ENCODE measurements at places on chromosomes 3 and 15.

- DNase-seq, result no peak
Measured at GRCh38 chr3:125959317-125960065, 9.5 kb upstream of the ROPN1B start.

DNA sequence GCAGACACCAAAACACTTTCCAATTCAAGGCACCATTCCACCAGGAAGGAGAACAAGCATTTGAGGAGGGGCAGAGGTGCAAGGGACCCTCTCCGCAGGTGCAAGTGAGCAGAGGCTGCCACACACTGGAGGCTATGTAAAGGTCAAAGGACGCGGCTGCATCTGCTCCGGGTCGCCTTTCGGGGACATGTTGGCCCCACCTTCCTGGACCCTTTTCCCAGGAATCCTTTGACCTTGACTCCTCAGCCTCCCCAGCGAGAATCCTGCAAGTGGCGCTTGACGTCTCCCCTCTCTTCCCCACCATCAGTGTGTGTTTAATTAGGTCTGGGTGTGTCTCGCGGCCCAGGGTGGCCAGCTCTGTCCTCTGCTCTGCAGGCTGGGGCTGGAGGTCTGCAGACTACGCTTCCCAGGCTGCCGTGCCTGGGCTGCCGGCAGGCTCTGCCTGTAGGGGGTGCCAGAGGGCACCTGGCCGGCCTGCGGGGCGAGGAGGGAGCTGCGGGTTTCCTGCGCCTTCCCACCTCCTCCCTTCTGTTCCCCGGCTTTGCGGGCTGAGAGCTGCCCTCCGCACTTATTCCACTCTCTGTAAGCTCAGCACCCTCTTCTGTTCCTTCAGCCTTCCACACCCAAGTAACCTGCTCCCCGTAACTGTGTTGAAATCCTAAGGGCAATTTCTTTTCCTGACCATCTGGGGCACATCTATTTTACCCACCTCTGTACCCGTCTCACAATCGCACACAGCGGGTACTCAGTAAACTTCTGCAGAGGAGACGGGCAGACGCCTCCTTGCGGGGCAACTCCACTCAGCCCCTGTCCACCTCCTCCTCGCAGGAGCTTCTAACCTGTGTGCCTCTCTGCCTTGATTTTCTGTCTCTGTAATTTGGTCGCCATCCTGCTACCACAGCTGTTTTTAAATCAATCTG, 129.8 kb downstream of the NSMCE3 start:
- peak; percentile 70 for DNase-seq

- no peak for DNase-seq
Measured at GRCh38 chr3:34619990-34620389, 821.6 kb downstream of the PDCD6IP start.

GRCh38 chr15:83913034-83913632, 259.2 kb downstream of the ADAMTSL3 start:
- DNase-seq, result no peak

DNA sequence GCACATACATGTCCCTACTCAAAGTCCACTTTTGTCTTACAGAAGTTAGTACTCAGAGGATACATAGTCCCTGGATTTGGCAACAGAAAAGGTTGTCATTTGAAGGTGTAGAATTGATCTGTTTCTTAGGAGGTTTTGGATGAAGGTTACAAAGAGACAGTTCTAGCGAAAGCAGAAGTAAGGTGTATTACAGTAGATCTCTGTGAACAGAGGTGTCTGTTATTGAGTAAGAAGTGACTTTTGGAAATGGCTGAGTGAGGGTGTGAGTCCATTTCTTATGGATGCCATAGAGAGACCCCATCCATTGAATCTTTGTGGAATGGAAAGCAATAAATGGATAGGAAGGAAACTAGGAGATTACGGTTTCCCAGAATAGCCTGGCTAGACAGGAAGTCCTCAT, 5.6 kb downstream of the ZNF662 start:
- no peak for DNase-seq

- no peak for DNase-seq
Measured at GRCh38 chr3:142977399-142977728, 13.9 kb upstream of the PAQR9 start.

GRCh38 chr3:138219255-138219654, 32.2 kb downstream of the ARMC8 start:
- DNase-seq, result peak; percentile 13

- DNase-seq, result peak; percentile 37
Measured at GRCh38 chr3:111617912-111618601, 22.9 kb upstream of the ZBED2 start.

DNA sequence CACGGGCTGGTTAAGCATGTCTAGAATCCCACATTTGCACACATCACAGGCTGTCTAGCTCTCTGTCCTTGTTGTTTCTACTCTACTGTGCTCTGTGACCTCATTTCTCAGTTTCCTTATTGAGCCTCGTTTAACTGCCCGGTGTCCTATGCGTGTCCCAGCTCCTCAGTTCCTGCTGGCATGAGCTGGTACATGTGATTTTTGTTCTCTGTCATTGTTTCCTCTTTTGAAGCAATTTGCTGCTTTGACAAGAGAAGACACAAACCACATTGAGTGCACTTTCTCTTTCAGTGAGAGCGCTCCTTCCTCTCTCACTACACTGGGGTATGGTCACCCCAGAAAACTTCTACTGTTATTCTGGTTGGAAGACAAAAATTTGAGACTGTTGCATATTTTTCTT, 563.5 kb downstream of the PDCD6IP start:
- DNase-seq, result no peak

- DNase-seq, result no peak
Measured at GRCh38 chr3:190853464-190853863, 9.0 kb downstream of the GMNC start.

DNA sequence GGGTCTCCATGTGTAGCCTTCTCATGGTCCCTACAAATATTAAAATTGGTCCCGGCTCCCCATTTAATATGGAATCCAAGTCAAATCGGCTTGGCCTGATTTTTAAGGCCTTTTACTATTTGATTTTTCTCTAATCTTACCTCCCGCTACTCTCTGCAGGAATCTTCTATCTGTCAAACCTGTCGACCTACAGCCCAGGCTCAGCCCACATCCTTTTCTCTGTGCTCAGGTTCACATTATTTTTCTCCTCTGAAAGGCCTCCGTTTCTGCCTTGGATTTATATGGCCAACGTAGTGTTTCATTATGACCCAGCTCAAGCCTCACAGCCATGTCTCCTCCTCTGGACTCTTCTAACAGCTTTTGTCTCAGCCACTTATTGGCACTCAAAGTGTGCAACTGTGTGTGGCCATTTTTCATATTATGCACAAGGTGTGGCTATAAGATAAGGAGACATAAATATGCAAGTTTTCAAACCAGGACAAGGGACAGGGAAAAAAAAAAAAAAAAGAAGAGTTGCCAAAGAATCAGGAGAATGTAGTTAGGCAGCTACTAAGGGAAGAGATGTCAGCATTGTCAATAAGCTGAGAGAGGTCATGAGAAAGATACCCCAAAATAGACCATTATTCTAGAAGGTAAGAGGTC, 2.1 kb upstream of the GLCE start:
- DNase-seq, result no peak

- no peak for DNase-seq
Measured at GRCh38 chr3:121757087-121757811, 7.7 kb upstream of the GOLGB1 start.

- DNase-seq, result no peak
Measured at GRCh38 chr3:153023896-153024295, 138.1 kb upstream of the RAP2B start.

DNA sequence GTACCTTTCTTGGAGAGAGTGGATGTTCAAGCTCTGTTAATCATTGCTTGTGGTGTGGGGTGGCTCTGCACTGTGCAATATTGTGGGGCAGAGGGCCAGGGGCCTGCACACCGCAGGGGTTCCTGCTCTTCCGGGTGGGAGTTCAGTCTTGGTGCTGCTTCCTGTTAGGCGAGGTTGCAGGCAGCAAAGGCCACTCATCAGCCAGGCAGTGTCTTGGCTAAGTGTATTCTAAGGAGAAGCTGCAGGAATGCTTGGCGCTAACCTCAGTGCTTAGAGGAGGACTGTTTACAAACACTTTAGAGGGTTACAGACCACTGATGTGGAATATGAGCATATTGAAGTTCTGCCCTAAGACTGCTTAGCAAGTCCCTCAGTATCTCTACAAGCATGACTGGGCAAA, 81.7 kb downstream of the CEP63 start:
- DNase-seq, result no peak

- DNase-seq, result no peak
Measured at GRCh38 chr3:37598808-37599581, 262.7 kb upstream of the CTDSPL start.

GRCh38 chr15:97759363-97759762, 201.1 kb upstream of the ARRDC4 start:
- DNase-seq, result no peak

GRCh38 chr3:15973414-15973813, 175.6 kb upstream of the ANKRD28 start:
- no peak for DNase-seq

GRCh38 chr3:127747066-127747465, 74.3 kb downstream of the ABTB1 start:
- no peak for DNase-seq

GRCh38 chr3:124217542-124217941, 225.6 kb upstream of the ROPN1 start:
- peak; percentile 17 for DNase-seq

DNA sequence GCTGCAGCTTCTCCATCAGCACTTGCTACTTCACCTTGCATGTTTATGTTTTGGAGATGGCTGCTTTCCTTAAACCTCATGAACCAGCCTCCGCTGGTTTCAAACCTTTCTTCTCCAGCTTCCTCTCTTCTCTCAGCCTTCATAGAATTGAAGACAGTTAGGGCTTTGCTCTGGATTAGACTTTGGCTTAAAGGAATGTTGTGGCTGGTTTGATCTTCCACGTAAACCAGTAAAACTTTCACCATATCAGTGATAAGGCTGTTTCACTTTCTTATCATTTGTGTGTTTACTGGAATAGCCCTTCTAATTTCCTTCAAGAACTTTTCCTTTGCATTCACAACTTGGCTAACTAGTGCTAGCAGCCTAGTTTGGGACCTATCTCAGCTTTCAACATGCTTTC, 11.7 kb upstream of the GNAT1 start:
- DNase-seq, result no peak

- DNase-seq, result no peak
Measured at GRCh38 chr3:56823984-56824703, 22.4 kb upstream of the ARHGEF3 start.

DNA sequence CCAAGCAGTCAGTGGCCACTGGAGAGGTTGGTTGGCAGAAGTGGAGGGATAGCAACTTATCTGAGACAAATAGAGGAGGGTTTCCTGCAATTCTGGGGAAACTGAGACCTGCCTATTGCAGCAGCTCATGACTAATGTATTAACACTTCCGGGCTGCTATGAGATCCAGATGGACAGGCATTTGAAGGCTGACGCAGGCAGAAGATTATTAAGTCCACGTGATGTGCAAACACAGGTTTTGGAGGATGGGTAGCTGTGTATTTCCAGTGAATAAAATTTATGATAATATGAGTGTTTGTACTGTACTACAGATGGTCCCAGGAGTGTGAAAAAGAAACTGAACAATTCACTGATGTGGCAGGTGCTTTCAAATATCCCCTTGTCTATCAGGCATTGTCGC, 28.5 kb upstream of the CFAP161 start:
- no peak for DNase-seq

DNA sequence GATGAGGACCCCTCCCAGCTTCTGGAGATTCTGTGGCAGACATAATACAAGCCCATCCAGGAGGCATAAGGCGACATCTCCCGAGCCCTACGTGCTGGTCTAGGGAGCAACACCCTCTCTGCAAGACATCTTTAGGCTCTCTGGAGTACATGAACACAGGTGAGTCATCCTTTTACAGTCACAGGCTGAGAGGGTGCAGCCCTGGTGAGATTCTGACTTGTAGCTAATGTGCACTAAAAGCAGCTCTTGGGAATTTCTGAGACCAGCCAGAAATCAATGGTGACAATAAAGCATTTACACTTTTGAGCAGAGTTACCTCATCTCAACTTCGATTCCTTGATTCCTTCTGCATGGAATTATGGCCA, 131.1 kb downstream of the XXYLT1 start:
- DNase-seq, result no peak

GRCh38 chr3:23539185-23539584, 266.6 kb upstream of the UBE2E1 start:
- no peak for DNase-seq

- DNase-seq, result no peak
Measured at GRCh38 chr3:4021162-4021561, 221.9 kb downstream of the LRRN1 start.

All from stimulated activated CD4-positive, alpha-beta T cell treated with anti-CD3 and anti-CD28 coated beads, Interleukin-15, amount 100 ng/mL, for 24 hours (primary cell).